ENCODE measurements at places on chromosomes 3 and 15. TPM values are rescaled to one million over a fixed set of nuclear protein-coding genes. Genes with fewer than 3 reads are reported as not detected.

The GPR62 gene
- polyA plus RNA-seq: not detected

The BBX gene
- polyA plus RNA-seq: 38.5 TPM

The OIP5 gene
- polyA plus RNA-seq: 61.4 TPM

The CAMP gene
- polyA plus RNA-seq: 3.7 TPM

The LRRC2 gene
- not detected for polyA plus RNA-seq

The PLA1A gene
- polyA plus RNA-seq: 6.9 TPM

The ROBO2 gene
- polyA plus RNA-seq: 0.38 TPM

The TNIK gene
- 51.6 TPM for polyA plus RNA-seq

The FAM107A gene
- polyA plus RNA-seq: not detected

The PLCH1 gene
- not detected for polyA plus RNA-seq

The SPRED1 gene
- 0.29 TPM for polyA plus RNA-seq

The MBD4 gene
- polyA plus RNA-seq: 55.6 TPM

The STAC gene
- not detected for polyA plus RNA-seq

The GOLGA8H gene
- not detected for polyA plus RNA-seq

The LEKR1 gene
- polyA plus RNA-seq: 2.6 TPM

The POMGNT2 gene
- polyA plus RNA-seq: 0.42 TPM

The RPSA gene
- 1,145 TPM for polyA plus RNA-seq

The GPR156 gene
- not detected for polyA plus RNA-seq

The SAMMSON gene
- not detected for polyA plus RNA-seq

The C3orf62 gene
- polyA plus RNA-seq: 2.7 TPM

The DLL4 gene
- 0.16 TPM for polyA plus RNA-seq

The CPNE9 gene
- not detected for polyA plus RNA-seq

The MYL3 gene
- 0.17 TPM for polyA plus RNA-seq

The PPP4R2 gene
- 38.1 TPM for polyA plus RNA-seq

The PLA2G4D gene
- not detected for polyA plus RNA-seq

The TMEM202 gene
- polyA plus RNA-seq: not detected

The TNNC1 gene
- polyA plus RNA-seq: 0.52 TPM

The ST6GAL1 gene
- polyA plus RNA-seq: 137 TPM

The A4GNT gene
- polyA plus RNA-seq: not detected

The CHDH gene
- polyA plus RNA-seq: 2.0 TPM

The INKA1 gene
- polyA plus RNA-seq: 7.8 TPM

The SOX14 gene
- not detected for polyA plus RNA-seq

The CISH gene
- polyA plus RNA-seq: 2.5 TPM

The GNAT1 gene
- not detected for polyA plus RNA-seq

The ANAPC13 gene
- polyA plus RNA-seq: 105 TPM

All from GM12878 (cell line).